Mesenchymal stem cell (in vitro differentiated cells and primary cell): ENCODE measurements at places on chromosomes 4 and X.

DNA sequence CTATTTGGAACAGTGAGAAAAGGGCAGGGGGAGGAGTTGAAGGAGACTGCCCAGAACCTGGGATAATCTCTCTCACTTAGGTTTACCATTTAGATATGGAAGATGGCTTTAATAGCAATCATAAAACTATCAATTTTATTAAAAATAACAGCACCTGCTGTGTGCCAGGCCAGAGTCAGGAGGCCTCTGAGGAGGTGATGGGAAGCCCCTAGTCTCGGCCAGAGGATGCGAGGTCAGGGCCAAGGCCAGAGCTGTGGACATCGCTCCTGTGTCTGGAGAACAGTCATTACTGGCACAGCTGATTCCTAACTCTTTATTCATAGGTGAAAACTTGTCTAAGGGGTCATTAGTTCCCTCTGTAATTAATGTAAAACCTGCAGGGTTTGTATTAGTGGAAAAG is 4.2 kb upstream of the IQSEC2 start:
- DNase-seq: no peak

DNA sequence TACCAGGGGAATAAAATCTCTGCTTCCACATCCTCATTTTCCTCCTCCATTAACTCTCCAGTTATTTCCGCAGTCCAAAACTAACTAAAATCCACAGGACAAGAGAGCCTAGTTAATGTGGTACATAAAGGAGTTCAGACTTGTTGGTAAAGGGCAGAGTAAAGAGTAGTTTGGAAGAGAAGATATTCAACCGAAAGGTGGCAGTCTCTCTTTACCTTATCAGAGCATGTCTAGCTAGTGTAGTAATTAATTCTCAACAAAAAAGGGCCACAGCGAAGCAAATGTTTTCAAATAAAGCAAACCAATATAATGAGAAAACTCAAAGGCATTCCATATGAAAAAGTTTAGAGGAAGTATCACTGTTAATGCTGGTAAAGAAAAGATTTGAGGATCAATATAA is 286.5 kb downstream of the GLUD2 start:
- no peak for DNase-seq

DNA sequence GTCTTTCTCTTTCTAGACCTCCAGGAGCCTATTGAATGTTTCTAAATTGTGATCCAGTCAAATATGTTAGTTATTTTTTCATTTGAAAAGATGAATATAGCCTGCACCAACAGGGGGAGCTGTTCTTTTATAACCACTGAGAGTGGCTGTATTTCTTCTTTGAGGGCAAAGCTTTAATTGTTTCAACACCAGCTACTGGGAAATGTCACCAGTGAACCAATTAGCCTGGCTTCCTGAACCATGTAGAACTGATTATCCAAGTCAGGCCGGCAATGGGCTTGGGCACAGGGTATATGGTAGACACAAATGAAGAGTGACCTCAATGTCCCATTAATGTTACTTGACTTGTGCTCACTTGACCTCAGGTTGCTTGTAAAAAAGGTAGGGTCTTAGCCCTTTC is 4.8 kb upstream of the DAPP1 start:
- peak; percentile 28 for DNase-seq

- no peak for DNase-seq
Observed at GRCh38 chrX:137482136-137482535, 83.8 kb upstream of the ZIC3 start.

DNA sequence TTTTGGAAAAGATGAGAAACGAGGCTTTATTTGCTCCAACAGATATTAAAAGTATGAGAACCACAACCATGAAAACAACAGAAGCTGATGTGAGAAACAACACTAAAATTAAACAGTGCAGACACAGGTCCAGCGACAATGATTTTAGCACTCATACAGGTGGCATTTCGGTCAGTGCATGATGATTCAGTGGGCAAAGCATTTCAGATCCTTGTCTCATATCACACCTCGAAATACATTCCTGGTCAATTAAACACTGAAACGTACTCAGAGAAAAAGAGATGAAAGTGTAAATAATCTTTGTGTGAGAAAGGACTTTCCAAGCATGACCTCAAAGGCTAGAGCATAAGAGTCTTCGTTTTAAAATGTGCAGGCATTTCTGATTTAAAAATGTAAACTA is 85.2 kb downstream of the ACOX3 start:
- no peak for DNase-seq

GRCh38 chr4:147731580-147732517 is at the start of gene ARHGAP10:
TSS of gene ARHGAP10 (plus strand) at chr4:147732088. CDS start at chr4:147732302, 214 bp downstream.
- DNase-seq: peak; percentile 90

- no peak for DNase-seq
Observed at GRCh38 chrX:54012830-54013500, 31.3 kb downstream of the PHF8 start.

DNA sequence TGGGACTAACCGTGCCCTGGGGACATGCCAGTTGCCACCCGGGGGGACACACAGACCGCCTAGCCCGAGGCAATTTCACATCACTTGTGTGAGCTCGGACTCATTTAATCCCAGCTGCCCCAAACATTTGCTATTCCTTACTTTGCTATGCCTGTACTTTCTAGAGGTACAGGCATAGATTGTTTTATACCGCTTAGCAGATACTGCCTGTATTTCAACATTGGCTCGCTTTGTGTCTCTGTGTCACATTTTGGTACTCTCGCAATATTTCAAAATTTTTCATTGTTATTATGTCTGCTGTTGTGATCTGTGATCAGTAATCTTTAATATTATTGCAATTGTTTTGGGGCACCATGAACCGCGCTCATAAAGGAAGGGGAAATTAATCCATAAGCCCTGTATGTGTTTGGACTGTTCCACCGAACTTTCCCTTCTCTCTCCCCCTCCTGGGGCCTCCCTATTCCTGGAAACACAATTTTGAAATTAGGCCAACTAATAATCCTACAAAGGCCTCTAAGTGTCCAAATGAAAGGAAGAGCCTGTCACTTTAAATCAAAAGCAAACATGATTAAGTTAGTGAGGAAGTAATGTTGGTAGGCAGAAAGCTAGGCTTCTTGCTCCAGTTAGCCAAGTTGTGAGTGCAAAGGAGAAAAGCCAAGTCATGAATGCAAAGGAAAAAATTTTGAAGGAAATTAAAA is 568 bp upstream of the CASP6 start:
- DNase-seq: peak; percentile 28

GRCh38 chr4:52904421-52904820 is 42.3 kb downstream of the RASL11B start:
- DNase-seq: no peak

GRCh38 chrX:8969378-8969777 is 64.5 kb downstream of the FAM9B start:
- DNase-seq: no peak
